ENCODE measurements at places on chromosomes 5 and 9. TPM values are rescaled to one million over a fixed set of nuclear protein-coding genes. Genes with fewer than 3 reads are reported as not detected.

Gene GFM2
- 33.2 TPM for total RNA-seq

Gene SH3TC2
- total RNA-seq, result not detected

Gene PCDH1
- total RNA-seq, result not detected

Gene ENTPD8
- total RNA-seq, result not detected

Data from CD8-positive, alpha-beta memory T cell (primary cell).